ENCODE measurements at places on chromosomes 1 and 21.

DNA sequence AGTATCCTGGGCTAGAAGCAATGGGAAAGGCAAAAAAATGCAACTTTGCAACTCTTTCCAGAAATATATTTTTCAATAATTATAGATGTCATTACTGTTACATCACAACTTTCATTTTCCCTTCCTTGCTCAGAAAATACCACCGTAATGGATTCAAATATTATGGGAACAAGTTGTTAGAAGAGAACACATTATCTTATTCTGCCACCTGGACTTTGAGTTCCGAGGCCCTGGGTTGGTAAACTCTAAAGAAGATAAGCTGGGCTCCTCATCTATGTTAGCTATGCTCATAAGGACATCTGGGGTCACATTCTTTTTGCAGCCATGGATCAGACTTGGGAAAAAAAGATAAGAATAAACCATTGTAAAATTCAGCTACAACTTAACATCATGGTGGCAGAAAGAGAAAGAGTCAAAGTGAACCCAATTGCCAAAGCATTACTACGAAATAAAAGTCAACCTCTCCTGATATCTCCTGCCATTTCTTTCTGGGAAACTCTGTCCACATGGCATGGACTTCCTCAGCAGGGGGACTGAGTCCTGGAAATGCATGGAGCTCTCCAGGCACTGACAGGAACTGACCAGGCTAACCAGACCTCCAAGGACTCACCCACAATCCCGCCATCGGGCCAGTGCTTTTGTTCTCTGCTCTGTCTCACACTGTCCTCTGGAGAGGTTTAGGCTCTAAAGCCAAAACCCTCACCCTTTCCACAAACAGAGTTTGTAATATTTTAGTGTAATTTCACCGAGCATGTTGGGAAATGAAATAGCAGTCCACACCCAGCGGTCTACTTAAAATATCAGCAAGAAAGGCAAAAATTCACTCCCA lies 499.1 kb upstream of the RUNX1 start:
- no peak for DNase-seq

GRCh38 chr1:163055531-163055930 lies 13.6 kb upstream of the RGS4 start:
- DNase-seq = no peak

DNA sequence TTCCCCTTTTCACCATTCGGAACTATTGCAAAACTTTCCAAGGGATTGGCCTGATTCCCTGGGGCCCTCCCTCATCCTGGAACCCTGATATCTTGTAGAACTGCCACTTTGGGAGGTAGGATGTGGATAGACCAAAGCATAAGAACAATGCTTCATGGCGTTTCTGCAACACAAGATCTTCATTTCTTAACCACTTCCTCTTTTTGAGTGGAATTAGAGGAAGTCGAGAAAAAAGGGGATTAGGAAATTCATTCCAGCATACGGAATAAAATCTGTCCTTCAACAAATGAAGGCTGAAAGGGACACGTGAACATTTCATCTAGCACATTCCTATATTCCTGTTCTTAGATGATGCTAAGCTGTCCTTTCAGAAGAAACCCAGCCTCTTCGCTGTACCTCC lies 149.3 kb downstream of the HUNK start:
- DNase-seq = no peak

DNA sequence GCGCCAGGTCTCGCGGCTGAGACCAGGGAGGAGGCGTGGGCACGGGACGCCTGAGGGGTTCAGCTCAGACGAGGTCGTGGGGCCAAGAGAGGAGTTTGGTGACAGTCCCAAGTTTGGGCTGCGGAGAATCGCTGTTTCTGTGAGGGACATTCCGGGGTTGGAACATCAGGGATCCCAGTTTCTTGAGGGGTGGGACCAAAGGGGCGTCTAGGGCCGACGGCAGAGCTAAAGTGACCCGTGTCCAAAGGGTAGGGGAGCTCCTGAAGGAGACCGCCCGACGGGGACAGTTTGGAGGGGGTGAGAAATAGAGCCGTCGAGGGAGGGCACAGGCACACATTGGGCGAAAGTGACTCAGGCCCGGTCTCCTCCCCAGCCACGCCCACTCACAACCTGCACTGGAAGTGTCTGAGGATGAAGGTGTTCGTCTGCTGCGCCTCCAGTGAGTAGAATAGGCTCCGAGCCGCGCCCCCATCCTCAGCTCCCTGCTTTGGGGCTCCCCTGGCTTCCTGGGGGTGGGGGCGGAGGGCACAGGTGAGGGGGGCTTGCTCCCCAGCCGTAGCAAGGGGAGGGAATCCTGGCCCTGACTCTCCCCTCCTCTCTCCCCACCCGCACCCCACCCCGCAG lies 7.0 kb downstream of the EFNA3 start:
- DNase-seq = no peak

DNA sequence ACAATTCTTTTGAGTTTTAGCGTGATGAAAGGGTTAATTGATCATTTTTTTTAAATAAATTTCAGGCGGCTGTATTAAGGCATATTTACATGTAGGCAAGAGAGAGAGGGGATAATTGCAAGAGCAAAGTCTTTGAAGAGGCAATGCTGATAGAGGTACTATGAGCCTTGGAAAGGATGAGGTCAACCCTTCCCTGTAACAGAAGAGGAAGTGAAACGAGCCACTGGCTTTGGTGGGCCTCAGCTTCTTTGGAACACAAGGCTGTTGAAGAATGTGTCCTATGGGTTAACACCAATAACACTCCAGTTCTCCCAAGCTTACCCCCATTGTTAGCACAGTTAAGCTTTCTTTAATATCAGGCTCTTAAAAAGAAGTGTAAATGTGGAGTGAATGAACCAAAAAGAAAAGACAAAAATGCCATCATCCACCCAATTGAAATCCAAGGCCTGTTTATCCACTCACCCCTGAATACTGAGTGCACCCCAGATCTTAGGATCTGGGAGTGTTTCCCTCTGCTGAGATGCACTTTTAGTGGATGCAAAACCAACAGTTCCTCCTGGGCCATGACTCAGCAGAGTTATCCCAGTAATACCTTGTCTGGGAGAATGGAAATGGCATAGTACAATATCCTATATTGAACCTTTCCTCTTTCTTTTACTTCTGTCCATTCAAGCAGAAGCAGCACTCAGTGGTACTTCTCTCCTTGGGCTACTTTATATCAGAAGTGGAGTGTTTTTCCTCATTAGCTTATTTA lies 216.4 kb downstream of the SLC44A5 start:
- DNase-seq = no peak

DNA sequence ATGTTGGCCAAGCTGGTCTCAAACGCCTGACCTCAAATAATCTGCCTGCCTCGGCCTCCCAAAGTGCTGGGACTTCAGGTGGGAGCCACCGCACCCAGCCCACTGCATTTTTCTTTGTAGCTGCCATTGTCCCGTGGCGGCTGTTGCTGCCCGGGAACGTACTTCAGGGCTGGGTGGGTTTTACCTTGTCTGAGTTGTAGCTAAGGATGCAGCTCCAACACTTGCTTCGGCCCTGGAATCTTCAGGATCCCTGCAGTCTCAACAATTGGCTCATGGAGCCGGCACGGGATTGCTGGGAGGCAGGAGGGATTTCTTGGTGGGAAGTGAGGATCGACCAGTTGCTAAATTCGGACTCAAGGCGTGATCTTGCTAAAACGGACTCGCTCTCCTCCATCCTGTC lies 10.7 kb downstream of the TNFRSF8 start:
- no peak for DNase-seq

- no peak for DNase-seq
Measured at GRCh38 chr1:207071426-207071825, 17.2 kb upstream of the C4BPB start.

DNA sequence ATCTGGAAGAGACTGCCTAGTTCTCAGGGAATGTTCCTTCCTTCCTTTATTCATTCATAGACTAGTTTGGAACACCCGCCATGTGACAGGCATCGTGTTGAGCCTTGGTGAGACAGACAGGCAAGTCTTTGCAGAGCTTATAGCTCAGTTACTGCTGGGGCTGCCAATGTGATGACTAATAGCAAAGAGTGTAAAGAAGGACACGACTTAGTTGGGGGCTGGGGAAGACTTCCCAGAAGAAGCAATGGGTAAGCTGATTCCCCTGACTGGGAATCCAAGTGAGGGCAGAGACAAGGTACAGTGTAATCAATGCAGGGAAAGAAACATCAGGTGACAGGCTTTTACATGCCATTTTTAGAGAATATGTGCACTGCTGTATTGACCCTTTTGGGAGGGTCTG lies 51.2 kb downstream of the TENT5C start:
- DNase-seq = peak; percentile 53

- no peak for DNase-seq
Measured at GRCh38 chr1:89311757-89312156, 39.1 kb upstream of the GBP5 start.

DNA sequence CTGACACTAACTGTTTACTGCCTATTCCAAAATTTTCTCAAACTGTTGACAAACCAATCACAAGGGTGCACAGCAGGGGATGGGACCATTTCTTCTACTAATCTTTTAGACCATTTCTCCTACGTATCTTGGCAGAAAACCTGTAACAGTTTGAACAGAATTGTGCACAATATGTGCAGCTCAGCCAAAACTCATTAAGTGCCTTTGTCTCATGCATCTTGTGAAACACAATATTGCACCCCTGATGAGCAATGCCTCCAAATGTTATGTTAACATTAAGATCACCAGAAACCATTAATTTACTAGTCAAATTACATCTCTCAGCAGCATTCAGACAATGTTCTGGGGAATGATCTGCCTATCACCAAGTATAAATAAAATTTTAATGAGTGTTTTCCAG lies 247.5 kb downstream of the NRIP1 start:
- no peak for DNase-seq

DNA sequence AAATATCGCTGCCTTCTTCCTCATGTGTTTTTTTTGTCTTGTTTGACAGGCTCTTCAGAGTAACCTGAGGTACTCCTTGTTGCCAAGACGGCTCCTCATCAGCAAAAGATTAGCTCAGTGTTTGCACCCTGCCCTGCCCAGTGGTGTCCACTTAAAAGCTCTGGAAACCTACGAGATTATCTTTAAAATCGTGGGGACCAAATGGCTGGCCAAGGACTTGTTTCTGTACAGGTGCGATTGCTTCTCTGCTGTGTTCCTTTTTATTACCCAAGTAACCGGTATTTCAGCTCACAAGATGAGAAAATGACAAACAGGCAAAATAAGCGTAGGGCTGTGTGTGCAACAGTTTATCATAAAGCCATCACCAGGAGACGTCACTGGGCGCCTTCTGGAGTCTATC lies 42.4 kb downstream of the DOP1B start:
- DNase-seq = no peak

GRCh38 chr1:27161594-27161993 lies 6.7 kb upstream of the SLC9A1 start:
- DNase-seq = no peak

DNA sequence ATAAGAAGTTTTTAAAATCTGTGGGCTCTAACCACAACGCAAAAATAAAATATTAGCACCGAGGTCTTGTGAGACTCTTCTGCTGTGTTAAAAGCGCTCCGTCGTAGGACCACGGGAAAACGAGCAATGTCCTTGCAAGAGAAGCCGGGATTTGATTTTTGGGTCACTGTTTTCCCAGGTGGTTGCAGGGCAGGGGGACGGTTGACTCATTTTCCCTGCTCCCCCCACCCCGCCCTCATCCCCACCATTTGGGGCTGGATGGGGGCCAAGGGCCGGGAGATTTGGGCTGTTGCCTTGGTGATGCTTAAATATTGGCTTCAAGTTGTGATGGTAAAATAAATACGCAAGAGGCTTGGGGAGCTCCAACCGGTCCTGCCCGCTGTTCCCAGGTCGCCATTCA lies 67.6 kb upstream of the SLC25A33 start:
- DNase-seq = no peak

DNA sequence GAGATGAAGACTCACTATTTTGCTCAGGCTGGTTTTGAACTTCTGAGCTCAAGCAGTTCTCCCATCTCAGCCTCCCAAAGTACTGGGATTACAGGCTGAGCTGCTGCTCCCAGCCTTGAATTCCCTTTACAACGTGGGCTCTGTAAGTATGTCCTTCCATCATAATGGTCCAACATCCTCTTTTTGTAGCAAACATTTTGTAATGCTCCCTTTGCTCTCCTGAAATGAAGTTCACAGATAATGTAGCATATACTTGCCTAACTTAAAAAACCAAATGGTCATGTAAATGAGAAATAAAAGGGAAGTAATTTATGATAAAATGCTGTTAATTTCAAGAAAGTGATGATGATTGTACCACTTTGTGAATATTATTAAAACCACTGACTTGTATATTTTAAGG lies 30.5 kb upstream of the THEM4 start:
- no peak for DNase-seq

DNA sequence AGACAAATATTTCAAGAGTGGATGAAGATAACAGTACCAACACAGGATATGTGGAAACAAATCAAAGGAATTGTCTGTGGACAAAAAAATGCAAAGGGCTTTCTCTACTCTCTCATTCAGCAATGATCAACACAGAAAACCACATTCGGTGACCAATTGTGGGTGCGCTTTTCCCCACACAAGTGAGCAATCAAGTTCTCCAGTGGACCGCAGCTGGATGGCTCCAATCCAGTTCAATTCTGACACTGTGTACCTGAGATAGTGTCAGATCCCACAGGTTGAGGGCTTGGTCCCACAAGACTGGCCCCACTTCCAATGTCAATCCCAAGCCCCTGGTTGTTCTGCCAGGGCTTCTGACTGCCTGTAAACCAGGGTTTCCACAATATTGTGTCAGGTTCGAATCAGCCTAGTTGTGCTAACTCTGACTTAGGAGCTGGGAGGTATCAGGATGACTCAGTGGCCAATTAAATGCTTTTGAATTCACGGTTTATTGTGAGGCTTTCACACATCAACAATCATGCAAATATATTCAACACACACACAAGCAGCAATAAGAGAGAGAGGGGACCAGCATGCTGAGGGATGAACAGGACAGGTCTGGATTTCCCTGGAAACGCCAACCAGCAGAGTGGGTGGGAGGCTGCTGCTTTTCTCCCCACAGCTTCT lies 87.0 kb upstream of the BTG3 start:
- no peak for DNase-seq

GRCh38 chr1:229689273-229689672 lies 63.2 kb downstream of the URB2 start:
- DNase-seq = no peak

GRCh38 chr1:20216574-20216973 lies 30.3 kb upstream of the PLA2G2C start:
- no peak for DNase-seq

DNA sequence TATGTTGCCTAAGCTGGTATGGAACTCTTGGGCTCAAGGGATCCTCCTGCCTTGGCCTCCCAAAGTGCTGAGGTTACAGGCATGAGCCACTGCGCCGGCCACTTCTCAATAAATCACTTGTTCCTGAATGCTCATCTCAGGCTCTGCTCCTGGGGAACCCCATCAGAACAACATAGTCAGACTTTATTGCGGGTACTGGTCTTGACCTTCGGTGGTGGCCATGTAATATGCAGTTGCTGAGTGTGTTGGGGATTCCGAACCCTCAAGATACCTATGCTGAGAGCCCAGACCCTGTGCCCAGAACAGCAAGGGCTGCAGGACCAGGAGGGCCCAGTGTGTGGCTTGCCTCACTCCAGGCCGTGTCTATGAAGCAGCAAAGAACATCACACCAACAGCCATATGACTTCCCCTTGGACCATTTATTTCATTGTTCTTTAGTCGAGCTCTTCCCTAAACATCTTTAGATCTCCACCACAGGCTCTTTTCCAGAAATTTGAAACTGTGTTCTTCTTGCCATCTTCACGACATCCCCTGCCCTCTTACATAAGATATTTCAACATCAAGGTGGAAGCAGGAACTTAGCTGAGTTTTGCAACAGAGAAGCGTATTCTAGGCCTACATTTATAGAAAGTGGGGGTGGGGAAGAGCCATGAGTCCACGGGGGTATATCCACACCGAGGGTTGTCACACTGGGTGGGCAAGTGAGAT lies 12.7 kb upstream of the SDHB start:
- DNase-seq = no peak

GRCh38 chr1:71693581-71693980 lies 588.8 kb downstream of the NEGR1 start:
- DNase-seq = no peak

- no peak for DNase-seq
Measured at GRCh38 chr1:165747632-165748447, 20.8 kb downstream of the TMCO1 start.
